ENCODE measurements at places on chromosomes 6 and 20. TPM values are rescaled to one million over a fixed set of nuclear protein-coding genes. Genes with fewer than 3 reads are reported as not detected.

HLA-DQB2 gene
- polyA plus RNA-seq = not detected

LRP11 gene
- 24.2 TPM for polyA plus RNA-seq

SLC44A4 gene
- 0.19 TPM for polyA plus RNA-seq

ZNF165 gene
- polyA plus RNA-seq = 0.36 TPM

MAS1L gene
- polyA plus RNA-seq = not detected

PTGIS gene
- 27.3 TPM for polyA plus RNA-seq

ADAM33 gene
- 88.9 TPM for polyA plus RNA-seq

TTI1 gene
- polyA plus RNA-seq = 17.6 TPM

NKAPL gene
- 1.4 TPM for polyA plus RNA-seq

MOG gene
- polyA plus RNA-seq = not detected

CSE1L gene
- 72.9 TPM for polyA plus RNA-seq

UBE2C gene
- 29.5 TPM for polyA plus RNA-seq

SOX18 gene
- polyA plus RNA-seq = 7.0 TPM

DNA sequence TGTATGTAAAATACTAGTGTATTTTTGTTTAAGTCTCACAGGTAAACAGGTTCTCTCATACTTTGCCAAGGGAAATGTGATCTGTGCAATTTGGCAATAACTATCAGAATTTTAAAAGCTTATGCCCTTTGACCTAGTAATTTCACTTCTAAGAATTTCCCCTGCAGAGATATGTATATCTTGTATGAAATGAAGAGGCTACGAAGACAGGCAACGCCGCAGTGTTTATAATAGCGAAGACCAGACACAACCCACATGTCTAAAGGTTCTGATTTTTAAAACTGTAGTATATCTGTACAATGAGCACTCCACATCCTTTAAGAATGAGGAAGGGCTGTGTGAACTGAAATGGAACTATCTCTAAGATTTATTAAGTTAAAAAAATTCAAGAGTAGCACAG lies 7.5 kb downstream of the TRAF3IP2 start:
- DNase-seq = no peak

GRCh38 chr6:37016995-37017394 lies 11.5 kb downstream of the FGD2 start:
- DNase-seq = no peak

GRCh38 chr6:35477028-35477427 lies 8.8 kb downstream of the RPL10A start:
- DNase-seq = no peak

- DNase-seq = no peak
Observed at GRCh38 chr6:112210852-112211251, 43.5 kb downstream of the LAMA4 start.

GRCh38 chr6:168683621-168684020 lies 242.6 kb downstream of the SMOC2 start:
- DNase-seq = peak; percentile 52

DNA sequence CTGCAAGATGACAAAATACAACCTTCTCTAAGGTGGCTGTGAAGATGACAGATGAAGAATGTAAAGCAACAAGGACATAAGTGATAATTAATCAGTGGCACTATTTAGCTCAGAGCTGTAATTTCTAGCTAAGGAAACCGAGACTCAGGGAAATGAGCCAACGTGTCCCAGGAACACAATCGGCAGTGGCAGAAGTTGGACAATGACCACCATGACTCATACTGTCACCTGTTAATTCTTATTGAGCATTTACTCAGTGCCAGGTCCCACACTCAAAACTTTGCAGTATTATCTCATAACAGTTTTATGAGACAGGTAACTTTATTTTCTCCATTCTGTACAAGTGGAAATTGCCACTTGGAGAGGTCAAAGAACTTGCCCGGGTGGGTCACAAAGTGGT lies 55.8 kb downstream of the LAMA4 start:
- DNase-seq = no peak

DNA sequence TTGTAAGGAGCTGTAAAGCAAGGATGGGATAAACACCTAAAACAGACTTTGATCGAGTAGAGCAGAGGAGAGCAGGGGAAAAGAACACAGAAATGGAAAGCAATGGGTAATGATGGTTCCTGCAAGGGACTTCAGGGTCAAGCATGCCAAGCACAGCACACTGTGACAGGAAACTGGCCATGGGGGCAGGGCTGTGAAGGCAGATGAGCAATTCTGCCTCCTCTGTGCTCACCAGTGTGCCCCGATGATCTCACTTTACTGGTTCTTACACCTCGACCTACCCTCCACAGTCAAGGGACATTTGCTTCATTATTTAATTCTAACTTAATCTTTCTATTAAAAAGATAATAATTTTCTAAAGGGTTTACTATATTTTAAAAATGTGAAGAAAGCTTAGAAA lies 21.6 kb upstream of the MYB start:
- DNase-seq = no peak

GRCh38 chr20:13006825-13007224 lies 1.9 kb upstream of the SPTLC3 start:
- no peak for DNase-seq

GRCh38 chr6:89222712-89223039 lies 5.5 kb upstream of the GABRR1 start:
- DNase-seq = no peak

DNA sequence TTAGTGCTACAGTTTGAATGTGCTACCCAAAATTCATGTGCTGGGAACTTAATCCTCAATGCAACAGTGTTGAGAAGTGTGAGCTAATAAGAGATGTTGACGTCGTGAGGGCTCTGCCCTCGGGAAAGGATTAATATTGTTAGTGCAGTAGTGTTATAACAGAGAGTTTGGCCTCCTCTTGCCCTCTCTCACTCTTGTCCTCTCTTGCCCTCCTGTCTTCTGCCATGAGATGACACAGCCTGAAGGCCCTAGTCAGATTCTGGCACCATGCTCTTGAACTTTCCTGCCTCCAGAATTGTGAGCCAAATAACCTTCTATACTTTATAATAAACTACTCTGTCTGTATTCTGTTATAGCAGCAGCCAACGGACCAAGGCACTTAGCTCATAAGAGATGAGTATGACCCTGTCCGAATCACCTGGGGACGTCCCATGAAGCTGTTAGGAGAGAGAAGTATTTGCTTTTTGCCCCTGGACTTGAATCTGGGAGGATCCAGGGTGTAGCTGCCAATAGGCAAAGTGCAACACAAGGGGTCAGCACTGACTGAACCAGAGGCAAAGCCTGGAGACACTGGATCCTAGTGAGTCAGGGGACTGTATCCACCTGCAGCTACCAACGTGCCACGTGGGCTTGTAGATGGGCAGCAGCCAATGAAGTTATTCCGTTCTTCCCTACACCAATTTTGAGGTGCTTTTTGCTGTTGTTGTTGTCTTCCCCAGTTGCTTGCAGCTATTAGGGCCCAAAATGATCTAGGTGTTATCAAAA lies 233.7 kb downstream of the THBS2 start:
- no peak for DNase-seq

DNA sequence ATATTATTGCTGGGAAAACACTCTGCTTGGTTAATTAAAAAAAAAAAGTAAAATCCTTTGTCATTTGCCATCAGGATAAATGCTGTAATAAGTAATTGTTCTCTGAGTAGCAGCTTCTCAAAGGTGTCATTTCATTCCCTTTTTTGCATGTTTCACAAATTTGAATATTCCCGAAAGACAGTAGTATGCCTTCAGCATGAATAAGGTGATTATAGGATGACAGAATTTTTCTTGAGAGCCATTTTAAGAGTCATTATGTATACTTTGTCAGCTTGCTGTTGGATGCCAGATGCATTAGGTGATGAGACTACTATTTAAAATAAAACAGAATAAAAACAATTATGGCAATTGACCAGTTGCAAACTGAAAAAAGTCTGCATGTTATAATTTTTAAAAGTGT lies 200.7 kb downstream of the HDGFL1 start:
- no peak for DNase-seq

DNA sequence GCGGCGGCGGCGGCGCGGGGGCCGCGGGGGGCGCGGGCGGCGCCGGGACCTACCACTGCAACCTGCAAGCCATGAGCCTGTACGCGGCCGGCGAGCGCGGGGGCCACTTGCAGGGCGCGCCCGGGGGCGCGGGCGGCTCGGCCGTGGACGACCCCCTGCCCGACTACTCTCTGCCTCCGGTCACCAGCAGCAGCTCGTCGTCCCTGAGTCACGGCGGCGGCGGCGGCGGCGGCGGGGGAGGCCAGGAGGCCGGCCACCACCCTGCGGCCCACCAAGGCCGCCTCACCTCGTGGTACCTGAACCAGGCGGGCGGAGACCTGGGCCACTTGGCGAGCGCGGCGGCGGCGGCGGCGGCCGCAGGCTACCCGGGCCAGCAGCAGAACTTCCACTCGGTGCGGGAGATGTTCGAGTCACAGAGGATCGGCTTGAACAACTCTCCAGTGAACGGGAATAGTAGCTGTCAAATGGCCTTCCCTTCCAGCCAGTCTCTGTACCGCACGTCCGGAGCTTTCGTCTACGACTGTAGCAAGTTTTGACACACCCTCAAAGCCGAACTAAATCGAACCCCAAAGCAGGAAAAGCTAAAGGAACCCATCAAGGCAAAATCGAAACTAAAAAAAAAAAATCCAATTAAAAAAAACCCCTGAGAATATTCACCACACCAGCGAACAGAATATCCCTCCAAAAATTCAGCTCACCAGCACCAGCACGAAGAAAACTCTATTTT lies 2.0 kb downstream of the FOXC1 start:
- no peak for DNase-seq

DNA sequence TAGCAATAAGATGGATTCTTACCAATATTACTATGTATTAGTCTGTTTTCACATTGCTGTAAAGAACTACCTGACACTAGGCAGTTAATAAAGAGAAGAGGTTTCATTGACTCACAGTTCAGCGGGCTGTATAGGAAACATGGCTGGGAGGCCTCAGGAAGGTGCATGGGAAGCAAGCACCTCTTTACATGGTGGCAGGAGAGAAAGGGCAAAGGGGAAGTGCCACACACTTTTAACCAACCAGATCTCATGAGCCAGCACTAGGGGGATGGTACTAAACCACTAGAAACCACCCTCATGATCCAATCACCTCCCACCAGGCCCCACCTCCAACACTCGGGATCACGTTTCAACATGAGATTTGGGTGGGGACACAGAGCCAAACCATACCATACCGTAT lies 40.7 kb upstream of the CCDC167 start:
- DNase-seq = no peak

DNA sequence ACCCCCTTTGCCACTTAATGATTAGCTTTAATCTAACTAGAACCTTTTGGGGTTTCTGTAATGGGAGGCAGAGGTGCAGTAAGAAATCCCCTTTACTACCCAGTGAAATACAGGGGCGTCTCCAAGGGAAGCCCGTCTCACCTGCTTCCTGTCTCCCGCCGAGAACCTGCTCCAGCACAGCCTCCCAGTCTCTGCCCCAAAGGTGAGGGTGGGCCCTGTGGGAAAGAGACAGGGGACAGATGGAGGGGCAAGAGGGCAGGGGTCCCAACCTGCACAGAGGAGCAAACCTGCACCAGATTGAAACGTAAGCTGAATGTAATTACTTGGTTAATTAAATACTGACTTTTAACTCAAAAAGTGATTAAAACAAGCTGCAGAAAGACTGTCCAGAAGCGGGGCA lies 474.2 kb upstream of the SULF2 start:
- DNase-seq = no peak

DNA sequence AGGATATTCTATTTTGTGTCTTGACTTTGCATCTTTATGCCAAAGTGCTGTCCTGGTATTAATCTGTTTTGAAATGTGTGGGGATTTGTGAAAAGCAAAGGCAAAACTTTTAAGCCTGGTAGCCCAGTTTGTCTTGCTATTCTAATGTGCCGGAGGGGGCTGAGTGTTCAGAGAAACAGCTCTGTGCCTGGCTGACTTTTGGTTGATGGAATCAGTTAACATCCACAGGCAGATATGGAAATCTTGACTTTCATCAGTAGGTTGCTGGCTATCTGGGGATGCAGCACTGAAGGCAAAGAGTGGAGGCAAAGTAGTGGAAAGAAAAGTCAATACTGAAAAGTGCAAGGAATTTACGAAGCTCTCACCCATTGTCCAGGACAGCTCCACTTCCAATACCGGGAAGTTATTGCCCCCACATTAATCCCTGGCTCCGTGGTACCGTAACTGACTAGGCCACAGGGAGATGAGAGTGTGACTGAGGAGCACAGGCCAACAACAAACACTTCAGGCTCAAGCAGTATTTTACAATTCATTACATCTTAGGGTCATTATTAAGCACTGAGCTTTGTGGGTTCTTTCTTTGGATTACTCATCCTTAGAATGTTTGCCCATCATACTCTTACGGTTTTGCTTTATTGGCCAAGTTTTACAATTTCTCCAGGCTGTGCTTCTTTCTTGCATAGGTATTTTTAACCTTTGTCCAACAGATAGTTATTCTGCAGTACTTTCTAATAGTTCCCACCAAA lies 164.6 kb downstream of the MTFR2 start:
- DNase-seq = no peak

DNA sequence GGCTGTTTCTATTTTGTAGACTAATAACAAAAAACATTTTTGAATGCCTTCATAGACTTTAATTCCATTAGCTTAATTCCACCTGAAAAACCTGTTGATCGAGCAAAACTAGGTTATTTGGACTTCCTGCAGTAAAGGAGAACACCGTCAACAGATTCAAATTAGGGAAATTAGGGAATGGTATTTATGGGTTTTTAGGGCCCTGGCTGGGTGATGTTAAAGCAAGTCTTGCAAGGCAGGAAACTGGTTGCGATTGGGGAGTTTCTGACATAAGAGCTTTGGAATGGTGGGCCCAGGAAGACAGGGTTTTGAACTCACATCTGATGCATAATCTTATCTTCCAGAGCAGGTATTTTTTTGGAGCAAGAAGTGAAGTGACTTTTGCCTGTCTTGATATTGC lies 40.1 kb upstream of the TFAP2C start:
- DNase-seq = no peak

DNA sequence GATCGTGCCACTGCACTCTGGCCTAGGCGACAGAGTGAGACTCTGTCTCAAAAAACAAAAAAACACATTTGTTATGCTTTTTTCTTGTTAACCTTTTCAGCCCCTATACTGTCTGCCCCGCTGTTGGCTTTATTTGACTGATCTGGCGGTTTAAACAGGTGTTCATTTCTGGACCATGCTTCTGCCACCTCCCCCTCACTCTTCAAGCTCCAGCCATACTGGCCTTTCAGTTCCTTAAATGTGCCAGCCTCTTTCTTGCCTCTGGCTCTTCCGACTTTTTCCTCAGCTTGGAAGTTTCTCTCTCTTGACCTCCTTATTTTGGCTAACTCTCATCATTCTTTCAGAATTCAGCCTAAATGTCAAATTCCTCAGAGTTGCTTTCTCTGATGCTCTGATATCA lies 35.2 kb upstream of the TXLNB start:
- DNase-seq = no peak

DNA sequence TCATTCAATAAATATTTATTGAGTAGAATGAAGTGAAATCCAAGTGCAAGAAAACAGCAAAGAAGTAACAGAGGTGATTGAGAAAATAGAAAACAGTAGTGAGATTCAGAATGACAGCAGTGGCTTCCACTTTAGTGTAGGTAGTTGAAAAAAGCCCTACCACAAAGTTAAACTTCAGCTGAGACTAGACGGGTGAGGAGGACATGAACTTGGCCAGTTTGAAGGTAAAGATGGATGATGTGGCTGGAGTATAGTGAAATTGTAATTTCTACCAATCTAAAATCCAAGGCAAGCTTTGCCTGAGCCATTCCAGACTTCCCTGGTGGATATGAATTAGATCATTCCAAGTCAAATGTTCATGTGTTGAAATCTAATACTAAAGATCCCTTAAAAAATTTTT lies 32.6 kb upstream of the AHI1 start:
- peak; percentile 38 for DNase-seq

- no peak for DNase-seq
Observed at GRCh38 chr20:32557319-32557718, 27.8 kb downstream of the NOL4L start.

- DNase-seq = no peak
Observed at GRCh38 chr6:7173843-7174503, 66.2 kb downstream of the RREB1 start.

- no peak for DNase-seq
Observed at GRCh38 chr6:6315660-6316059, 4.8 kb downstream of the F13A1 start.
